ENCODE measurements at places on chromosomes 3 and 15.

GRCh38 chr3:146861262-146861661, 256.1 kb upstream of the PLSCR5 start:
- no peak for DNase-seq

DNA sequence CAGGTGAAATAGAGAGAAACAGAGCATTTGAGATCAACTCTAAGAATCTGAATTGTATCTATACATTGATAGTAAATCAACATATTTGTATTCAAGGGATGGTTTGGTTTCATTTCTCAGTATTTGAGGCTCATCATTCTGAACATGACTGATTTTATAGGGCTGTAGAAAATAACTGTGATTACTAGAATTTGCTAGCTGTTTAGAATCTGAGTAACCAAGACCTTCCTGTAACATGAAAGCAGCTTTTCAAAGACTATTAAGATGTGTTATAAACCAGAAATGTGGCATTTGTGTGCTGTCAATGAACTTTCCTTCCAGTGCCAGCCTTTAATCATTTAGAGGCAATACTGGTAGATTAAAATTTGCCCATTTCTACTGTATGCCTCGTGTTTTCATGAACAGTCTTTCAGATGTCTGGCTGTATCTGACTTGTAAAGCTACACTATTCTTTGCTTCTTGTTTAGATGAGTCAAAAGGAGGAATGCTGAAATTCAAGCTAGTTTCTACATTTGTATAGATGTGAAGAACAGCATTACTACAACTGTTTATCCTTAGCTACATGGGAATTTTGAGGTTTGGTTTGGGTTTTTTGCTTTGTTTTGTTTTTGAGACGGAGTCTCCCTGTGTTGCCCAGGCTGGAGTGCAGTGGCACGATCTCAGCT, 137.3 kb upstream of the BHLHE40 start:
- DNase-seq = no peak

GRCh38 chr3:149352556-149352955, 19.1 kb upstream of the TM4SF18 start:
- DNase-seq = no peak

DNA sequence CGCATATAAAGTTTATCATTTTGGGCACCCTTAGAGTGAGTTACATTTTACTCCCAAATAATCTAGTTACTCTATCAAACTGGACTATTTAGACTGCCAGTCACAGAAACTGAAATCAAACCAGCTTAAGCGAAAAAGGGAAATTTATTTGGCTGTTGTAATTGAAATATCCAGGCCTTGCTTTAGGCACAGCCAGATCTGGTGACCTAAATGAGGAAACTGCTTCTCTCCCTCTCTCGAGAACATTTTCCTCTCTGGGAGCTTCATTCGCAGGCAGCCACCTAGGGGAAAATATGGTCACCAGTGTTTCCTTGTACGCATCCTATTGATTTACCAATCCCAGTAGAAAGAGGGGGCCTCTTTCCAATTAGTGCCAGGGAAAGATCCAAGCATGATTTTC, 175.3 kb upstream of the MITF start:
- DNase-seq = no peak

- DNase-seq = no peak
Measured at GRCh38 chr15:94917068-94917467, 685.7 kb downstream of the MCTP2 start.
